ENCODE measurements at places on chromosomes 4 and X. TPM values are rescaled to one million over a fixed set of nuclear protein-coding genes. Genes with fewer than 3 reads are reported as not detected.

DNA sequence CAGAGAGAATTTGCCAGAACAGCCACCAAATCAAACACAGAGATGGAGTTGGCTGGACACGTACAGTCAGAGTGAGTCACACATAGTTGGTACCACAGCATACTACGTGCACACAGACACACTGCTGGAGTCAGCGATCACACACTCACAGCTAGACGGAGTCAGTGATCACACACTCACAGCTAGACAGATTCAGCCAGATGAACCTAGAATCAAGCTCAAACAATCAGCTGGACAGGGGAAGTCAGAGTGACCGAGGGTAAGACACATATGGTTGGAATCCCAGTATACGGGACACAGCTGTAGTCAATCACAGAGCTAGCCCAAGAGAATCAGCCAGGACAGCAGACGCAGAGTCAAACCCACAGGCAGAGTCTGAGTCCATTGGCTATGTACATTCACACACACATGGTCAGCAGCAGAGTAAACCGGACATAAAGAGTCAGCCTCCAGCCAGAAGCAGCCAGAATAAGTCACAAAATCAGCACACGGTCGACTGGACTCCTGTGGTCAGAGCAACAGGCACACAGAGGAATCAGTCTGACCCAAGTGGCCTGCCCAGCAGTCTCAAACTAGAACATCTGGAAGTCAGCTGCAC lies 4.6 kb downstream of the SLC38A5 start:
- peak; percentile 75 for DNase-seq

DNA sequence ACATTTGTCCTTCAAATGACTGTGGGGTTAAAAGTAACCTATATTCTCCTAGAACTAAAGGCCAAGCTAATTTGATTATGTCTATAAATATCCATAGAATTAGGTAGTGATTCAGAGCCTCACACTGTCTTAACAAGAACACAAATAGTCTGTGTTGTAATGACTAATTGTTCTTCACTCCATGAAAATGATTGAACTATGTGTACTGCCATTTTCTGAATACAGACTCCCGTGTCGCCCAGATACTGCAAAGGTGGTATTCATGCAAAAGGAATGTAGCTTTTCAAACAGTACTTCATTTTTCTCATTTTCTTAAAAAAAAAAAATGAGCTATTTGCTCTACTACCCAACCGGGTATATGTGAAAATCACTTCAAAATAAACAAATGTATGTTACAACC lies 11.3 kb upstream of the PHKA2 start:
- peak; percentile 66 for DNase-seq

- DNase-seq = no peak
Measured at GRCh38 chr4:53314252-53314651, 51.6 kb downstream of the SCFD2 start.

DNA sequence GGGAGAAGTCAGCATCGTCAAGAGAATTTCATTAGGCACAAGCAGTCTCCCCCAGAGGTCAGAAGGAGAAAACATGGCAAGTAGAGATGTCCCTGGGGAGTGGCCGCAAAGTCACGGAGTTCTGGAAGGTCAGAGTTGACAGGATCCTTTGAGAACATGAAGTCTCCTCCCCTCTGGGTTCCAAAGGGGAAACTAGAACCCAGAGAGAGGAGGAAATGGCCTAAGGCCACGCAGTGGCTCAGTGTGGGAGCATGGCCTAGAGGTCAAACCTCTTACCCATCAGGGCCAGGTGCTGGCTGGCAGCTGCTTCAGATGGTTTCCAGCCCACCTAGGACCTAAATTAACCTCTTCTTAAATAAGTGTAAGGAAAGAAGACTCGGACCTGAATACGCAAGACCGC lies 884 bp downstream of the IDH3G start:
- DNase-seq = no peak

GRCh38 chr4:47155919-47156318 lies 124.6 kb downstream of the GABRB1 start:
- no peak for DNase-seq

DNA sequence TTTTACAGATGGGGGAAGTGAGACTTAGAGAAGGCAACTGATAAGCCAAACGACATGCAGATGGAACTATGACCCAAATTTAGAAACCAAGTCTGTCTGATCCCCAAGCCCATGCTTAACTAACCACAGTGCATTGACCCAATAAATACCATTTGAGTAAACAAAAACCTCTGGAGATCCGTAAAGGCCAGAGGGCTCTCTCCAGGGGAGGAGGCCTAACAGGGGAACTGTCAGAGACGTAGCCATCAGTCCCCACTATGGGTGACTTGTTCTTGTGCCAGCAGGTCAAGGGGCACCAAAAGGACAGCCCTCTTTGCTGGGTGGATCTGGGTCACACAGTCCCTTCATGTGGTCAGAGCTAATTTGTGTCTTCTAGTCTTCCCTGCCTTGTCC lies 420.2 kb downstream of the BCOR start:
- no peak for DNase-seq

DNA sequence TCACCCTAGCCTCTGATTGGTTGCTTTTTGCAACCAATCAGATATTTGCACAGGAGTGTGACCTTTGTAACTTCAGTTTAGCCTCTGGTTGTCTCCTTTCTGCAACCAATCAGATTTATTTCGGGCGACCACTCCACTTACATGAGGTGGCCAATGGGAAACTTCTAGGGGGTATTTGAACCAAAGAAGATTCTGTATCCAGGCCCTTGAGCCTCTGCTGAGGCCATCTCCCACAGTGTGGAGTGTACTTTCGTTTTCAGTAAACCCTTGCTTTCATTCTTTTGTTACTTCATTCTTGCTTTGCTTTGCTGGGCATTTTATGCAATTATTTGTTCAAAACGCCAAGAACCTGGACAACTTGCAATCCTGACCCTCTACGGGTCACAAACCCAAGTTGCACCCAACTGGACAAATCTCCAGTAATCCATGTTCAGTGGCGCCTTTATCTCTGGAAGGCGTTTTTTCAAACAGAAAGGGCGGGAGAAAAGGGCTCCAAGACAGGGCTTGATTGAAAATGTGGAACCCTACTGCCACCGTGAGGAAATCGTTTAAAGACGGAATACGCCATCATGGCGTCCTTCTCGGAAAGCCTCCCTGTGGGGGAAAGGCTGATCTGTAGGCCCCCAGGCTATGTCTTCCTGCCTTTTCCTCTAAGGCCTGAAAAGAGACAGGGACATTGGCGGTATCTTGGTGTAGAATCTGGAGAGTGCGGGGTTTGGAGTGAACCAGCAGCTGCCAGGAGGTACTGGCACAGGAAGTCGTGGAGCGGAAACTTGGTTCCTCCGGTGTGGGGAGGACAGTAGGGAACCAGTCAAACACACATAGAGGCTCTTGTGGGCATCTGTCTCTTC lies 184.6 kb downstream of the OR13H1 start:
- DNase-seq = no peak

DNA sequence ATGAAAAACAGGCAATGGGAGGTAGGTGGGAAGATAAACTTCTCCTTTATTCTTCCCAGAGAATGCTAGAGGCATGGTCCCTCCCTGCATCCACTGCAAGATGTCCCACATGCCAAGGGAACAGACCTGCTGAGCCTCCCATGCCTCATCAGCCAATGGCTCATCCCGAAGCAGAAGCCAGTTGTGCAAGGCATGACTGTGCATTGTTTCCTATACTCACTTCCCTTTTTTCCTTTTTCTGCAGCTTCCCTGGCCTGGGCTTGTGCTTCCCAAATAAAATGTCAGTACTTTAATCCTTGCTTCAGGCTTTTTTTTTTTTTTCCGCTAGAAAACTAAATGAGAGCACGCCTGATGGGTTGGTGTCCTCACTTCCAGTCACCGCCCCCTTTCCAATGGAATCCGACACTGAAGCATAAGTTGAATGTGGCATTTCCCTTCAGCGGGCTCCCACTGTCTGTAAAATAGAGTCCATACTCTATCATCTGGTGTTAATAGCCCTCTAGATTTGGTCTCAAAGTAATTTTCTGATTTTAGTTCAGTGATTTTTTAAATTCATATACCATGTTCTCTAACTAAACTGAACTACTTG lies 239.0 kb upstream of the JADE1 start:
- peak; percentile 43 for DNase-seq

- DNase-seq = no peak
Measured at GRCh38 chrX:74207539-74207938, 96.4 kb upstream of the ZCCHC13 start.

GRCh38 chr4:6338951-6339817 lies 69.5 kb downstream of the WFS1 start:
- DNase-seq = no peak

The PDGFC gene
- 36.6 TPM for total RNA-seq

The DMRTC1B gene
- not detected for total RNA-seq

The DAPP1 gene
- 60.6 TPM for total RNA-seq

The CT45A2 gene
- total RNA-seq = not detected

All from foreskin keratinocyte (primary cell).